ENCODE measurements at places on chromosomes 1 and 21. TPM values are rescaled to one million over a fixed set of nuclear protein-coding genes. Genes with fewer than 3 reads are reported as not detected.
A peak's percentile ranks its signal among the peaks of the same experiment; 100 is the strongest.

DENND2C gene
- 1.6 TPM for total RNA-seq

DNA sequence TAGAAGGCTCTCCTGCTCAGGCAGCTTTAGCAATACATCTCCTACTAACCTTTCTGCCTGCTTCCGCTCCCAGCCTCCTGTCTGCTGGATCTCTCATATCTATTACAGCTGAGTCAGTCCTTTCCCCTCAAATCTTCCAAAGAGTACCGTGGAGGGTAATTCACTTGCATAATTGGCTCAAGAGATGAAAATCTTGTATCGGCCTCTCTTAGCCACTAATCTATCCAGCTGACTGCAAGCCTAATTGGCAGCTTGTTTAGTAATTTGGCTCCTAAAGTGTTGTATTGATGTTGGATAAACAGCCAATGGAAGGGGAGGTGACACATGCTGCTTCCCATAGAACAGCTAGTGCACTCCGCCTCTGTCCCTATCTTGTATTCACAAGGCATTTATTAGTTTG, 195.7 kb downstream of the GPATCH2 start:
- H3K36me3 ChIP-seq, result peaks cover 5% of the 10 kb centered on the region
- H3K4me1 ChIP-seq, result no peaks in the 10 kb centered on the region

DNA sequence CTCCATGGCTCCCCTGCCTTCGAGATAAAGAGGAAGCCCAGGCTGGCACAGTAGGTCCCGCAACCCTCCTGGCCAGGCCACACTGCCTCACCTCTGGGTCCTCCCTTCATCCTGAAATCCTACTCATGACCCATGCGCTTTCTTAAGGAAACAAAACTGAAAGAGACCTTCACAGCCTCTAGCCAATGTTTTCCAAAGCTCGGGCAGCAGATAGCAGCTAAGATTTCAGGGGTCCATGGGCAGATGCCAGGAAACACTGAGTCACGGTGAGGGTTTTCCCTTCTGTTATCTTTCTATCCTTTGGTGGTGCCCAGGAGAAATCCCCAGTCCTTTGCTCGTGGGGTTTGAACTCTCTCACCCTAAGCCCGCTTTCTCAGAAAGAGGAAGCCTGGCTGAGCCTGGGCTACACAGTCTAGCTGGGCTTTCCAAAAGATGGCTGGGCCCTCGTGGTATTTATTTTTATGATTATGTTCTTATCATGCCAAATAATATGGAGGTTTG, 26.6 kb downstream of the TTC39A start:
- DNase-seq, result no peak
- H3K36me3 ChIP-seq, result no peaks in the 10 kb centered on the region
- no peak overlapping the region for H3K27ac ChIP-seq
- H3K4me3 ChIP-seq, result no peak overlapping the region
- no peaks in the 10 kb centered on the region for H3K27me3 ChIP-seq

DNA sequence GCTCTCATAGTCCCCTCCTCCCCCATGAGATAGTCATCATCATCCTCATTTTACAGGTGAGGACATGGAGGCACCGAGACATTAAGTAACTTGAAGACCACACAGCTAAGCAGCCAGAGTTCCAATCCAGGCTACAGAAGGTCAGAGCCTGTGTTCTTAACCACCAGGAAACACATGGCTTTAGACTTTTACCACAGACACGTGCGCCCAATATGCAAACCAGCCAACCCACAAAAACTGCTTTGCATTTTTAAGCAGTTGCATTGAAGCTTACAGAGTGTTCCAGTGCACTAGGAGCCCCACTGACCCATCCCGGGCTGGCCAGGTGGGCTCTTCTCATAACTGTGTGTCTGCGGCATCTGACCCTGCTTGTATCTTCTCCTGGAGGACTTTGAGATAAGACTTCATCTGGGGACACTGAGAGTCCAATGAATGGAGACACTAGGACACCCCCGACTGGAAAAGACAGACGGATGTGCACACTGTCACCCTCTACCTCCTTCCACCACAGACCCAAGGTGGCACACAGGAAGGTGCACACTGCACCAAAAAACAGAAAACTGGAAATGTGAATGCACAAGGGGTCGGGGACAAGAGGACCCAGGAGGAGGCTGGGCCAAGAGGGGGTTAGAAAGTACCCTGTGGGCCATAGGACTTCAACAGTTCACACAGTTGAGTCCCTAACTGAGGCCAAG, 56.4 kb downstream of the ETS2 start:
- peaks cover 6% of the 10 kb centered on the region for H3K27me3 ChIP-seq
- peaks cover 8% of the 10 kb centered on the region for H3K4me1 ChIP-seq
- no peaks in the 10 kb centered on the region for H3K36me3 ChIP-seq
- no peak overlapping the region for H3K4me3 ChIP-seq

DNA sequence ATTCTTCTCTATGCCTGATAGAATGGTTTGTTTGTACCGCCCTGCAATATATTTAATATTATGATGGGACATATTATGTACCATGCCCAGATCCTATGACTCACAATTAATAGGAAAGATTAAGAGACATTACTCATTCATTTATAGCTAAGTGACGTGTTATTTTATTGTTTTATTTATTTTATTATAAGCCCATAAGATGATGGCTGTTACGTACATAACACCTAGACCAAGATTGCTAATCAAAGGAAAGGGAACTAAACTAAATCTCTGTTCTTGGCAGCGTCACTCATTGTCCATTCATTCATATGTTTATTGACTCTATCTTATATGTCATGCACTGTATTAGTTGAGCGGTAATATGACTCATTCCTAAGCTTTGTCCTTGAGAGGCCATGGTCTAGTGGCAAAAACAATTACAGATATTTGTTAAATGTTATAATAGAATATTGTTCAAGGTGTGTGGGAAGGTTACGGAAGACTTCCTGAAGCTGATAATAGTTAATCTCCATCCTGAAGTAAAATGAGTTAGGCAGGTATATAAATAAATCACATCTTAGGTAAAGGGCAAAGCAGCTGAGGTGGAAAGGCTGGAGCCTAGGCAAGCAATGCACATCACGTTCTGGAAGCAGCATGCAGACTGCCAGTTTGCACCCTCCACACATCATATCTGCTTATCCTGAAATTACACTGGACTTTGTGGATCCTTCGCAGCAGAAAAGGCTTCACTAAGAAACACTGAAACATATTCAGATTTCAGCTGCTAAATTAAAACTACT, 16.6 kb upstream of the CD55 start:
- peaks cover 5% of the 10 kb centered on the region for H3K4me1 ChIP-seq
- H3K27me3 ChIP-seq, result no peaks in the 10 kb centered on the region
- H3K4me3 ChIP-seq, result no peak overlapping the region
- H3K36me3 ChIP-seq, result no peaks in the 10 kb centered on the region

DNA sequence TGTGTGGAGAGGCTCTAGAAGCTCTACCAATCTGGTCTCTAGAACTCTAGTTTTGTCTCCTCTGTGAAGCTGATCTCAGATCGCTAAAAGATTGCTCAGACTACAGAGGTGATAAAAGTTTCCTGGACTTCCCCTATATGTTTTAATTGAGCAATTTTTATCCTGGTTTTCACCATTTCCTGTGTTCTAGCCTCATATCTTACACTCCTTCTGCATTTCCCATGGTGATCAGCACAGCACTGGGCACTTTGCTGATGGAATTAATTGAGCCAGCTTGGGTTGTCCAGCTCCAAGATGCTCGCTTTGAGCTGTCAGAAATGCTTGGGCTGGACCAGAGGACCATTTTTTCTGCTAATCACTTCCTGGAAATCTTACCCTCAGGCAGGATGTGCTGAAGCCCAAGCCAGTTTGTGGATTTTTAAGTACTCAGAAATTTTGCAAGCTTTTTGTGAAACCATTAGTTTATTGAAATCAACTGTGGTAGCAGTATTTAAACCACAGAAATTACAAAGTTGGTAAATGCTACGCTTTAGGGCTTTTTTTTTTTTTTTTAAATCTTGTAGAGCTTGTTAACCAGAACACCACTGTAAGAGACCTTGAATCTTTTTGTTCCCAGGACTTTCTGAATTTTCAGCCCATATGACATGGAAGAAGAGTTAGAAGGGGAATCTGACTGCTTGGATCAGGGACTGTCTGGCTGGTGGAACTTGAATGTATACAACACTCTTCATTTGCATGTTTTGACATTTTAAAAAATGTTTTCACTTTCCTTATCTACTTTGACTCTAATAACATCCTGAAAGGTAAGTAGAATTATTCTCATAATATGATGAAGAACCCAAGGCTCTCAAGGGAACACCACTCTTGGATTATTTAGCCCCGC, 28.4 kb downstream of the CD48 start:
- peak overlapping the region; percentile 9 for H3K4me3 ChIP-seq
- peak overlapping the region; percentile 49 for H3K27ac ChIP-seq
- peaks cover 80% of the 10 kb centered on the region for H3K36me3 ChIP-seq
- H3K4me1 ChIP-seq, result peaks cover 56% of the 10 kb centered on the region
